Smooth muscle cell of the pulmonary artery (primary cell): ENCODE measurements at places on chromosomes 12 and 14. TPM values are rescaled to one million over a fixed set of nuclear protein-coding genes. Genes with fewer than 3 reads are reported as not detected.

Gene CCNB1IP1
- total RNA-seq, result 34.1 and 36.6 TPM in 2 replicates

Gene MYL6
- total RNA-seq, result 850 and 1,190 TPM in 2 replicates

Gene LIN7A
- 4.1 and 26.8 TPM in 2 replicates for total RNA-seq

Gene BEGAIN
- total RNA-seq, result 0.26 and 0.78 TPM in 2 replicates

Gene MGP
- 81.2 and 251 TPM in 2 replicates for total RNA-seq

Gene SLC6A12
- not detected in 2 replicates for total RNA-seq
